ENCODE measurements at places on chromosomes 3 and 15. TPM values are rescaled to one million over a fixed set of nuclear protein-coding genes. Genes with fewer than 3 reads are reported as not detected.

UBL7 gene
- 43.9 TPM for polyA plus RNA-seq

CCR2 gene
- not detected for polyA plus RNA-seq

CLK3 gene
- polyA plus RNA-seq: 5.9 TPM

LARP6 gene
- 8.0 TPM for polyA plus RNA-seq

FILIP1L gene
- not detected for polyA plus RNA-seq

SLC12A1 gene
- 3.5 TPM for polyA plus RNA-seq

SAXO2 gene
- polyA plus RNA-seq: 6.4 TPM

TRIM42 gene
- polyA plus RNA-seq: not detected

Data from Purkinje cell (primary cell).